ENCODE measurements at places on chromosomes 2 and 18. TPM values are rescaled to one million over a fixed set of nuclear protein-coding genes. Genes with fewer than 3 reads are reported as not detected.

DNA sequence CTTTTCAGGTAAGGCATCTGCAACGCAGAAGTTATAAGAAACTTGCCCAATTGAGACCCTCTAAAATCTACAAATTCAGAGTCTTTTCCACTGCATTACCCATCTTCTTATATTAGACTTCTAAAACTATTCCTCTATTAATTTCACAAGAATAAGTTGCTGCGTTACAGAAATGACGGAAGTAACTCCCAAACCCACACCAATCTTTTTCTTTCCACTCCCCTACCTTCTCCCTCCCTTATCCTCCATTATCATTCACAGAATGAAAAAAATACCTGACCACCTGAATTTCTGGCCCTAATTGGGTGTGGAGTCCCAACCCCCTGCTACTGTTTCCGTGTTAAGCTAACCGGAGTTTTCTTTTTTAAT is 689 bp downstream of the RPRD1A start:
- DNase-seq, result no peak

- DNase-seq, result no peak
Measured at GRCh38 chr2:42046819-42047487, 868 bp upstream of the PKDCC start.

GRCh38 chr2:230209422-230210051 is 10.2 kb downstream of the SP110 start:
- DNase-seq, result no peak

The GATA6 gene
- total RNA-seq, result 60.9 TPM

The IL36B gene
- total RNA-seq, result not detected

GRCh38 chr18:10241579-10241978 is 212.9 kb upstream of the APCDD1 start:
- no peak for DNase-seq

The COPS9 gene
- 190 TPM for total RNA-seq

DNA sequence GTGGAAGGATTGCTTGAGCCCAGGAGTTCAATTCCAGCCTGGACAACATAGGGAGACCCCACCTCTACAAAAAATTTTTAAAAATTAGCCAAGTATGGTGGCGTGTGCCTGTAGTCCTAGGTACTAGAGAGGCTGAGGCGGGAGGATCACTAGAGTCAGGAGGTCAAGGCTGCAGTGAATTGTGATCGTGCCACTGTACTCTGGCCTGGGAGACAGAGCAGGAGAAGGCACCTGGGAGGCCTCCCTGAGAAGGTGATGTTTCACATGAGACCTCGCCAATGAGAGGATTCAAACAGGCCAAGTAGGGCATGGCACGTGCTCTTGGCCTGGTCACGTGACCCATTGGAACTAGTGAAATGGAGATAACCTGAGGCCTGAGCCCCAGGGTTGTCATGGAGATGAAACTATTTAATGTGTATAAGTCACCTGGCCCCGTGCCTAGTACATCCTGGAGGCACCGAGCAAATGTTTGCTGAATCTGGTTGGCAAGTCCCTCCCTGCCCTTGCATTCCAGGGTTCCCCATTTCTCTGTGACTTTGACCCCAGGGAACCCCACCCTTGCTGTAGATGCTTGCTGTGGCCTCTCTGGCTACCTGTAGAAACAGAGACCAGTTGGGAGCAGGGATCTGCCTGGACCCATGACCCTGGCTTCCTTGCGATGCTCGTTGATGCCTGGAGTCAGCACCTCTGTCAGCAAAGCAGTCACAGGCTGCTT is 26.1 kb upstream of the ROCK2 start:
- no peak for DNase-seq

The MAB21L4 gene
- not detected for total RNA-seq

Measured in left ventricle myocardium inferior (tissue), 1 donor.